ENCODE measurements at places on chromosomes 3 and 15.

DNA sequence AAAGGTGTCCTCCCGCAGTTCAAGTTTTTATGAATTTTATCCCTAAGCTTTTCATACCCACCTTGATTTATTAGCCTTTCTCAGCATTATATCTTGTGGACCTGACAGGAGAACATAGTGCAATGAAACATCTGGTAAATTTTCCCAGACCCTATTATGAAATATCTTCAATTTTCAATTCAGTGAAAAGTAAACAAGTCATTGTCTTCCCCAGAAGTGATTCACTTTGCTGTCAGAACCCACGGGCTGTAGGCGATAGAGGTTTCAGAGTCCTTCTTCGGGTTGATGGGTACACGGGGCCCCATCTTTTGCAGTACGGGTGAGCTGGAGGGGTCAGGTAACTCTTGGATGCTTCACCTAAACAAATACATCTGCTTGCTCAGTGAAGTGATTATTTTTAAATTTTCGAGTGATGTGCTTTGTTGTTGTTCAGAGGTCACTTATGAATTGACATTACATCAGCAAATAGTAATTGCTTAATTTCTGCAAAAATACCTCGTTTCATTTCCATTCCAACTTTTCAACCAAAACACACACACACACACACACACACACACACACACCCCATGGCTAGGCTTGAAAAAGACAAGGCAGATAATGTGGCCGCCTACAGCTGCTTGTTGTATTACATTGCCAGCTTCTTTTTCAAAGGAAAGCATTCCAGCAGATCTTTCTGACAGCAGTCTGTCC lies 102.9 kb downstream of the SEMA6D start:
- no peak for DNase-seq

DNA sequence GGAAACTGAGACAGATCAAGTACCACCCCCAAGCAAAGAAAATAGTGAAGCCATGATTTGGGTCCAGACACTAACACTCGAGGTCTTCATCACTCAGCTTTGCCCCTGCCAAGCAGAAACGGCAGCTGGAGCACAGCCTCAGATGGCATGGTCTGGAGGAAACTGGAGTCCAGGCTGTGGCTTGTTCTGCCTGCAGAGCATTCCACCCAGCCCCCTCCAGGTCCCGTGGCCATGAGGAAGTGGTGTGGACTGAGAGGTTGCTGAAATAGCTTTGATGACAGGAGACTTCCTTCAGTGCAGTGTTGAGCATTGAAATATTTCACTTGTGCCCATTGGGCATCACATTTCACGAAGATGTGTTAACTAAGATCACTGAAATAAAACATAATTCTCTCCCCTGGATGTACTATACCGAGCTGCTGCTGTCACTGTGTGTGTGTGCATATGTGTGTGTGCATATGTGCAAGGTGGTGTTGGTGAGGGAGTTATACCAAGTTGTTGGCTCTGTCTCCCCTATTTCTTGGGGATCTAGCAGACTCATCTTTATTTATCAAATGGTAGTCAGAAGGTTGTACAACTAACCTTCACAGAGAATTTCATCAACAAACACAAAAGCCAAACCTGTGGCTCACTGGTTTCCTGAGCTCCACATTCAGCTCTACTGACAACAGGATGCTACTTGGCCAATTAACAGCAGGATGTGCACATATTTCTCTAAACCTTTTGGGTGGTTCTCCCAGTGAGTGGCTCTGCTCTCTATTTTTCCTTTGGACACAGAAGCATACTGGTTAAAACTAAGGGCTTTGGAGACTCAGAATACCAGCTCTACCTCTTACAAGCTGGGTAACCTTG lies 660.1 kb upstream of the CFAP20DC start:
- DNase-seq = no peak

- no peak for DNase-seq
Observed at GRCh38 chr15:52290800-52291199, 4.8 kb downstream of the MYO5C start.

- no peak for DNase-seq
Observed at GRCh38 chr3:186945255-186945823, 15.0 kb downstream of the ST6GAL1 start.

DNA sequence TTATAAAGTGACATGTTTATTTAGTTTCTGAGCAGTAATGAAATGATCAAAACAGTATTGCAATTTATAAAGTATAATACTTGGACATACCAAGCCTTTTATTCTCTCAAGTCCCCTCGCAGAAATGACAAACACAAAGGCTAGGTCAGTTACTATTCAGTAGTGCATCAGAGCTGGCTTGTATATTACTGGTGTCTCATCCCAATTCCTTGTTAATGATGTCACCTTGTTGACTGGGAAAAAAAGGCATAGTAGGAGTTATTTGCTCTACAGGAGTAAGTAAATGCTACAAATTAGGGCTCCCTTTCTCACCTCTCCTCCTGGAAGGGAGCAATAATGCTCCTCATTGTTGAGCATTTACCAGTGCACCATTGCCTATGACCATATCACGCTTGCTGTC lies 317.6 kb downstream of the CHL1 start:
- DNase-seq = no peak

GRCh38 chr15:95287720-95288103 lies 1042.8 kb upstream of the NR2F2 start:
- no peak for DNase-seq

- no peak for DNase-seq
Observed at GRCh38 chr3:50926868-50927267, 252.1 kb downstream of the DOCK3 start.

DNA sequence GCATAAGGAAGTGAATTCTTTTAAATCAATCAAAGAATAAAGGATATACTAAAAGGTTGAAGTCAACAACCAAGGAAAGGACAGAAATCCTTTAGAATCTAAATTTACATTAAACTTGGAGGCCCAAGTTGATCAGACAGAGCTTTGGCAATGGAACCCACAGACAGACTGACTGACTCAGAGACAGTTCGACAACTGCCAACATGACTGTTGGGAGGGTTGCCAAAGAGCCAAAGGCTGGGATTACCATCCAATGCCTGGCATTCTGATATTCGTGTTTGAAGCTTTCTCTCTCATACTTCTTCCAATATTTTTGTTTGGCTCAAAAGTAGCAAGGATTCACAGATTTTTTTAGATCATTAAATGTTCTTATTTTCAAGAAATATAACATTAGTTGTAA lies 406.1 kb downstream of the PLCL2 start:
- no peak for DNase-seq

GRCh38 chr3:102531686-102532085 lies 96.9 kb downstream of the ZPLD1 start:
- DNase-seq = no peak

DNA sequence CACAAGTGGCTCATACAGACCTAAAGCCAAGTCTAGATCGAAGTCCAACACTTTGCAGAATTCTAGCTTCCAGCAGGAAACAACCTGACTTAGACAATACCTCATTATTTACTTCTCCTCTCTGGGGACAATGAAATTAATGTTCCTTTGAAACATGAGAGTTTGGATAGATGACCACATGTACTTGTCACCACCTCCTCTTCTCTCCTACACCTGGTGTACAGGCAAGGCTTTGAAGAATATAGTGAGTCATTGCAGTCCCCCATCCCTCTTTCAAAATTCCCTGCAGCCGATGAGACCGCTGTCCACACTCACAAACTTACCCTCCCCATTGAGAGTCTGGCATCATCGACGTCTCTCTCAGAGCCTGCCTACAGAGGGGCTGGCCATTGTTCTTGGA lies 189.0 kb upstream of the HES1 start:
- DNase-seq = no peak

GRCh38 chr3:171428321-171428787 lies 31.9 kb downstream of the TNIK start:
- no peak for DNase-seq

DNA sequence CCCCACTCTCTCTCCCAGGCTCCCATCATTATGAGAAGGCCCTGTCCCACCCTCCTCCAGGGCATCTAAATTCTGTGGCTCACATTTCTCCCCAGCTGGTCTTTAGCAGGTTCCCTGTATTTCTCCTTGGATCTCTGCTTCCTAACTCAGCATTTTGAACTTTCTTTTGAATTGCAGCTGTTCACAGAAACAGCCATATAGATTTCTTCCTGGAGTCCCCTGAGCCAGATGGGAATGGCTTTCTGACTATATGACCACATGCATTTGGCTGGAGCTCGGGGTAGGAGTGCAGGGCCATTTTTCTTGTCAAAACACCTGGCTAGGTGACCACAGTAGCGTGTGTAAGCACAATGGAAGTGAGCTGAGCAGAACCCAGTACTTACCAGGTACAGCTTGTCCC lies 22.0 kb downstream of the RBP2 start:
- DNase-seq = no peak

DNA sequence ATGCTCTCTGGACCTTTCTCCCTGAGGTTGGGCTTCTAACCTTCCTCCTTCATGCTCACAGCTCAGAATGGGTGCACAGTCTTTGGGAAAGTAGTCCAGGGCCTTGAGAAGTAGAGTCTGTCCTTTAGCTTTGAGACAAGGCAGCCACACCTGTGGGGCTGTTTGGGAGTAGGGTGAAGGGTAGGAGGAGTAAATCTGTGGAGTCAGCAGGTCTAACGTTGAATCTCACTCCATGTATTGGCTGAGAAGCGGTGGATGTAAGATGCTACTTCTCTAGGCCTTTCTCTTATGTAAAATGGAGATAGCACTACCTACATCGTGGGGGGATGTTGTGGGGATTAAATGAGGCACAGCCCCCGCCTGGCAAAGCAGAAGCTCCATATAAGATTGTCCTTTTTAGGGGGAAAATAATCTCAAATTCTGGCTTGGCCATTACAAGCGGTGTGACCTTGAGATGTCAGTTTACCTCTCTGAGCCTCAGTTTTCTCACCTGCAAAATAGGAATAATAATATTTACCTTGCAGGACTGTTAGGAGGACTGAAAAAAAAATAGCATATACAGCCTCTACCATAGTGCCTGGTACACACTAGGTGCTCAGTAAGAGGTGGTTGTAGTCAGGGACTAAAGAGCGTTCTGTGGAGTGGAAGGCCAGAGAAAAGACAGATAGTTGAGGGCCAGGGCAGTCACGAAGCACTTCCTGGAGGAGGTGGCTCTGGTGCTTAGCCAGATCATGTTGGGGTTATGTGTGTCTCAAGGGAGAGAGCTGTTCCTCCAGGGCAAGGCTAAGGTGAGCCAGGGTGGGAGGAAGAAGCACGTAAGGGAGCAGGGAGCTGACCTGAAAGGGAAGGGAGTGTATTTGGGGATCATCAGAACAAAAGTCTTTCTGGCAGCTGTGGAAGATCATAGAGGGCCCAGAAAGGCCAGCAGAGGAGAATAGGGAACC lies 82.8 kb upstream of the MRPS22 start:
- no peak for DNase-seq

DNA sequence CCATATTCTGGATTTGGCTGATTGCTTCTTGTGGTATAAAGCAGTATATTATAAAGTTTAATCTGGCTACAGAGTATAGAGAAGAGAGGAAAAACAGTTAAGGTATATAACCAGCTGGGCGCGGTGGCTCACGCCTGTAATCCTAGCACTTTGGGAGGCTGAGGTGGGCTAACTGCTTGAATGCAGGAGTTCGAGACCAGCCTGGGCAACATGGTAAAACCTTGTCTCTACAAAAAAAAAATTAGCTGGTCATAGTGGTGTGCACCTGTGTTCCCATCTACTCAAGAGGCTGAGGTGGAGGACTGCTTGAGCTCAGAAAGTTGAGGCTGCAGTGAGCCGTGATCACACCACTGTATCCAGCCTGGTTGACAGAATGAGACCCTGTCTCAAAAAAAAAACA lies 7.3 kb downstream of the SLC12A6 start:
- no peak for DNase-seq

GRCh38 chr3:50208677-50209344 lies 3.7 kb downstream of the SLC38A3 start:
- DNase-seq = no peak

- DNase-seq = no peak
Observed at GRCh38 chr15:90839187-90840071, 29.0 kb upstream of the FURIN start.

DNA sequence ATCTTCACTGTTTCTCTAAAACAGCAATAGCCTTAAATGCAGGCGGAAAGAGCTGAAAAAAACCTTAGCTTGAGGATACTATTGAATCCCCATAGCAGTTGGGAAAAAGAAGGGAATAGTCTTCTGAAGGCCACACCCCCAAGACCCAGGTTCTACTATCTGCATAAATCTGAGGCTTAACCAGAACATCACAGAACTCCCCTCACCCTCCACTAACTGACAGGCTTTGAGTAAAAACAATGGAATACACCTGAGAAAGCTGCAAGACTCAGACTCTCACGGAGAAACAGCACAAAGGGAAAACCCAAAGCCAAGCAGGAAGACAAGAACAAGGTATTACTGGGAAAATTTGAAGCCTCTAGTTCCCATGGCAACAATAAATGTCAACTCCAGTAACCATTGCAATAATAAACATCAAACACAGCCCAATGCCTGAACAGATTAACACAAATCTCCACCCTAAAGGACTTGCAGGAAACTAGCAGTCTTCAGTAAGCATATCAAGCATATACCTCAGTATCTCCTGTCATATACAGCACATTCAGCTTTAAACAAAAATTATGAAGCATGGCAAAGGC lies 56.4 kb downstream of the TMCC1 start:
- DNase-seq = no peak

DNA sequence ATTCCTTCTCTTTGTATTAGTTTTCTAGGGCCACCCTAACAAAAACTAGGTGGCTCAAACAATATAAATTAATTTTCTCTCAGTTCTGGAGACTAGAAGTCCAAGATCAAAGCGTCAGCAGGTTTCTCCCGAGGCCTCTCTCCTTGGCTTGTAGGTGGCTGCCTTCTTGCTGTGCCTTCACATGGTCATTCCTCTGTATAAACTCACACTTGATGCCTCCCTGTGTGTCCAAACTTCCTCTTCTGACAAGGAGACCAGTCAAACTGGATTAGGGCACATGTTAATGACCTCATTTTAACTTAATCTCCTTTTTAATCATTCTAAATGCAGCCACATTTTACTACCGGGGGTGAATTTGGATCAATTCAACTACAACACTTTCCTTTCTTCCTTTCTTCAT lies 691.1 kb downstream of the DIPK2A start:
- no peak for DNase-seq

DNA sequence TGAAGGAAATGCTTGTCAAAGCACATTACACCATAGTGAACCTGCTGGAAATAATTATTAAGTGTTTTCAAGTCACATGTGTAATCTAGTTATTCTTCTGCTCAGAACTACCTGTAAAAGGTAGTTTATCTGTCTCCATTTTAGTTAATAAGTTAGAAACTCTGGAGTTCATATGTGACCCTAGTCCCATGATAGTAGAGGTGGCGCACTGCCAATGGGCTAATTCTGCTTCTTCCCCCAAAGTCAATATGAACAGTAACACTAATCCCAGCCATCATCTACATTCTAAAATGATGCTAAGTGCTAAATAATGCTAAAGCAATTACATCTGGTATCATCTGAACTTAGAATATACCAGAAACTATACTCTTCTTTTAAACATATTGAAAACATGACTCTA lies 361.0 kb upstream of the NECTIN3 start:
- no peak for DNase-seq

All from cortex of kidney (tissue), 1 donor.